Stimulated activated CD8-positive, alpha-beta memory T cell treated with anti-CD3 and anti-CD28 coated beads, Interleukin-7, amount 100 ng/mL, for 4 hours (primary cell): ENCODE measurements at places on chromosomes 3 and 15.
A peak's percentile ranks its signal among the peaks of the same experiment; 100 is the strongest.

DNA sequence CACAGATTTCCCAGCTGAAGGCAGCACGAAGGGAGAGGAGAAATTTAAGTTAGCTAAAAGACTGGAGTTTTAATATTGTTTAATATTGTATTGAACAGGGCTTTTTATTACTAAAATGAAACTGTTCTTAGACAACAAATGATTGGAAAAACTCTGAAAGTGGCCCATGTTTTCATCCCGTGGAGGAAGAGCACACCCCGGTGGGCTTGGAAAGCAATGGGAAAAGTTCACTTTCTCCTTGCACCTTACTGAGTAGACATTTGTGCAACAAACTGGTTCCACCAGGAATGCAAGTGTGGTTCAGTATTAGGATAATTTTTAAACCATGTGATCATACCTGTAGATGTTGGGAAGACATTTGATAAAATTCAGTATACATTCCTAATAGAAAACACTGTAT, 8.2 kb upstream of the ESYT3 start:
- DNase-seq, result no peak

DNA sequence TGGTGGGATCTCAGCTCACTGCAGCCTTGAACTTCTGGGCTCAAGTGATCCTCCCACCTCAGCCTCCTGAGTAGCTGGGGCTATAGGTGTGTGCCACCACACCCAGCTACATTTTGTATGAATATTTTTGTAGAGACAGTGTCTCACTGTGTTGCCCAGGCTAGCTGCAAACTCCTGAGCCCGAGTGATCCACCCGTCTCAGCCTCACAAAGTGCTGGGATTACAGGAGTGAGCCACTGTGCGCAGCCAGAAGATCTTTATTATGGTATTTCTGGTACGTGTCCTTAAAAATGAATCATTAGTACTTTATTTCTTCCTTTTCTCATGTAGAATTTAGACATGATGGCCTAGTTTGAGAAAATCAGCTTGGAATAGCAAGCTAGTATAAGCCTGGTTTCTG, 153.3 kb downstream of the BCHE start:
- no peak for DNase-seq

GRCh38 chr15:44137750-44138149, 57.3 kb downstream of the FRMD5 start:
- no peak for DNase-seq

DNA sequence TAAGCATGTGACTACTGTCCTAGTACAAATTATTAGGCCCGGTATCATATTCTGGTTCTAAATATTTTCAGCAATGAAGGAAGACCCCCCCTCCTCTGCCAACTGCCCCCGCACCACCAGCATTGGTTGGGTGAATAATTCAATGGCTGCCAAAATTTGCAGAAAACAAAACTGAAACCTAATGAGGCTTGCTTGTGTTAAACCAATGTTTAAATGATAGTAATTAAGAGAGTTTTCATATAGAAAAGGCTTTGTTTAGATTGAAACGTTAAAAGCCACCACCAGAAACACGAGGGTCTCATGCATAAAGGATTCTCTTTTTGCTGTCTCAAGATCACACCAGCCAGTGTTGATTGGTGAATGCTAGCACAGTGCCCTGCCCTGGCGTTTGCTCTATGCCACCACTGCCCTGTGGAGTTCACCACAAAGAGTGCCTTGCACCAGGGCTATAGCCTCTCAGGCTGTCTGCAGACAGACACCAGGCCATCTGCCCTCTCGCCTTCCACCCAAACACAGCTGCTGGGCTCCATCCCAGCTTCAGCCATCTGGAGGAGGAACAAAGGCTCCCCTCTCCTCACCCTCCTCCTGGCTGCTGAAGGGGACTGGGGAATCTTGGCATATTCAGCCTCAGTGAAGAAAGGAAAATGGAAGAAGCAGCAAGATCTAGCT, 200.3 kb upstream of the PFN2 start:
- no peak for DNase-seq

DNA sequence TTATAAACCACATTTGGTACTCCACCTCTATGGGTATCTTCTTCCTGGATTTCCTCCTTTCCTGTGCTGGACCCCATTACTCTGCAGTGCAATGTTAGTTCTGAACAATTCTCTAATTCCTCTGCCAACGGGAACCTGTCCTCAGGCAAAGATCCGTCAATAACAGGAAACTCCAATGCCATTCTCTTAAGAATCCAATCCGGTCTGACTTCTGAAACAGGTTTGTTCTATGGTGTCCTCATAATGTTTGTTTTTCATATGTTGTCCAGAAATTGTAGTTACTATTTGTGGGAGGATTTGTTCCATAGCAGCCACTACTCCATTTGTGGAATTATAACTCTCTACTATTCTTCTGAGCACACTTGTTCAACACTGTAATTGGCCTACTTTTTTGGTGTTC, 112.7 kb downstream of the TBL1XR1 start:
- no peak for DNase-seq

- peak; percentile 66 for DNase-seq
Measured at GRCh38 chr3:38453075-38453912, at the start of gene ACVR2B. Gene ACVR2B (plus strand): TSS chr3:38453890. CDS start chr3:38454323, 433 bp downstream.

- no peak for DNase-seq
Measured at GRCh38 chr15:42239528-42240182, 31.6 kb upstream of the VPS39 start.

DNA sequence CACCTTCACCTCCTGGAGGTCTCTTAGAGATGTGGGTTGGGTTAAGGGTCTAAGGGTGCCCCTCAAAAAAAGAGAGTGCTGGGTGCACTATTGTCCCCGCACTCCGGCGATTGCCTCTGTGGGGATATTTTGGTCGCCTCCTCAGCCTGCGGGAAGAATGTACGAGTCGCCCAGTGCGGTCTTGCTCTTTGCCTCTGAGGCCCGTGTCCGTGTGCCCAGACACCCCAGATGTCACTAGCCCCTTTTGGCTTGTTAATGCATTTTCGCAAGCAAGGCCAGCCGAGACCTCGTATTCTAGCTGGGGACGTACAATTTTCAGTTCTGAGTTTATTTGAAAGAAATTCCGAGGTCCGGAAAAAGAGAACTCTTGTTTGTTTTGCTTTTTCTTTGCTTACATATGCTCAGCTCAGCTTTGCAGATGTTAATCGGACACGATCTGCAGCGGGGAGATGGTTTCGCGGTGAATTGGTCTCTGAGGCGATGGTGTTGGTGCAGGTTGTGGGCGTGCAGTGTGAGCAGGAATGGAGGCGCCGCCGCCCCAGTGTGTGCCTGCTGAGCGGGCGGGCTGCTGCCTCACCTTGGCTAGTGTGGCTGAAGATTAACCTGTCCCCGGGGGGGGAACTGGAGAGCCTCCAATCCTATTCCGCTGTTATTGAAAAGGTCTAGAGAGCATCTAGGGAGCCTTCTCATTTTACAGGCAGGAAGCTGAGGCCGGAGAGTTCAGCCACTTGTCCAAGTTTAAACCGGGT, 1.4 kb downstream of the ST6GAL1 start:
- DNase-seq, result peak; percentile 66

GRCh38 chr3:132545471-132545870, 51.6 kb upstream of the ACKR4 start:
- no peak for DNase-seq

DNA sequence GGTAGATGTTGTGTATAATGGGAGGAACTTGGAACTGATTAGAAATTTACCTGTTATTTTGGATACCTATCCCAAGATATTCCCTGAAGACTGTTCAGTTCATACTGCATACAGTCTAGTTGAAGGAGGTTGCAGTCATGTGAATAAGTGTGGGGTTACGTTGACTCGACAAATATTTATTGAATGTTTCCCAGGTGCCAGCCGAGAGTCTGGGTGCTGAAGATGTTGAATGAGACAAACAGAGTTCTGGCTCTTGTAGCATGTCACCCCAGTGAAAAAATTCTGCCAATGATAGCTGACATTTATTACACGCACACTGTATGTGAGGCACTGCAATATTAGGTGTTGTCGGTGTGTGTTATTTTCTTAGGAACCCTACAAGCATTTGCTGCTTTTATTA, 176.0 kb downstream of the KCNMB2 start:
- no peak for DNase-seq

DNA sequence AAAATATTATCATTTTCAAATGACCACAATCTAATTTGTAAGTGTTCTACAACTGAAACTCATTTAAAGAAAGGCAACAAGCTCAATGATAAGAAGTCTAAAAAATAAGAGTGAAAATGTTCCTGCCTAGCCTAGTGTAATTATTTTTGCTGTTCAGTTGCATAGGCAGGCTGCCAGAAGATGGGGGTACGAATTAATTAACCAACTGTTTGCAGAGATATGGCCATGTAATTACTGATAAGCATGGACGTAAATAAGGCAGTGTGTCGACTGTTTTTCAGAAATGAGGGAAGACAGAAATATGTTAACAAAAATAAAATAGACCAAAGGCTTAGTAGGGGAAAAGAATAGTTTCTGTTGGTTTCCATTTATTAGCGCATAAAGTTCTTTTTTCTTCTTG, 24.7 kb upstream of the SCAANT1 start:
- DNase-seq, result no peak

DNA sequence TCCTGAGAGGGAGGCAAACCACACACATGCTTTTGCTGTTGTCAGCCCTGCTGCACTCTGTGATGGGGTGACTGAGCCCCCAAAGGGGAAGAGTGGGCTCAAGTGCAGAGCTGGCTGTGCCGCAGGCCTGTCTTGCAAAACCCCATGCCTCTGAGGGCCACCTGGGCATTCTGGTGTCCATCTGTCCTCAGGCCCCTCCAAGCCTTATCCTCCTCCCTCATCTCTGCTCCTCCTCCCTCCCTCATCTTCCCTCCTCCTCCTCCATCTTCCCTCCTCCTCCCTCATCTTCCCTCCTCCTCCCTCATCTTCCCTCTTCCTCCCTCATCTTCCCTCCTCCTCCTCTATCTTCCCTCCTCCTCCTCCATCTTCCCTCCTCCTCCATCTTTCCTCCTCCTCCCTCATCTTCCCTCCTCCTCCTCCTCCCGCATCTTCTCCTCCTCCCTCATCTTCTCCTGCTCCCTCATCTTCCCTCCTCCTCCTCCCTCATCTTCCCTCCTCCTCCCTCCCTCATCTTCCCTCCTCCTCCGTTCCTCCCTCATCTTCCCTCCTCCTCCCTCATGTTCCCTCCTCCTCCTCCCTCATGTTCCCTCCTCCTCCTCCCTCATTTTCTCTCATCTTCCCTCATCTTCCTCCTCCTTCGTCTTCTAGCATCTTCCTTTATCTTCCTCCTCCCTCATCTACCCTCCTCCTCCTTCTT, 40.6 kb downstream of the CHDH start:
- no peak for DNase-seq

DNA sequence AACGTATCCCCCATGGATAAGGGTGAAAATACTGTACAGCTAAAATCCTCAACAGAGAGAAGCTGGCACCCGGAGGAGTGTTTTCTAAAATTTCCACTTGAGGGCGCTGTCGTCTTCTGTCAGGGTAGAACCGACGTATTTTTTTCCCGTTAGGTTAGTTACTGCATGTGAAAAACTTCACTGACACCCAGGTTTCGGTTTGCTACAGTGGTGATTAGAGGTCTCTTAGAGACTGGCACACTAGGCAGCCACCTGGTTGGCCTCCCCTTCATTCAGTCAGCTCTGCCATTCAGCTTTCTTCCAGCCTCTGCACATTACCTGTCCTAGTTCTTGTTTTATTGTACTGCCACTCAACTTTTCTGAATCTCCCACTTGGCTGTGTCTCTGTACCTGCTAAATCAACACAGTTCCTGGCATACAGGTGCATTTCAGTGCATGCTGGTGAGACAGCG, 18.4 kb downstream of the CCK start:
- DNase-seq, result peak; percentile 41

GRCh38 chr15:101062471-101063171, 143.5 kb downstream of the LRRK1 start:
- DNase-seq, result no peak

- DNase-seq, result no peak
Measured at GRCh38 chr3:35857004-35857403, 217.7 kb downstream of the ARPP21 start.

- DNase-seq, result no peak
Measured at GRCh38 chr3:43207628-43208085, 78.7 kb upstream of the SNRK start.

GRCh38 chr15:71003319-71003718, 110.7 kb downstream of the LRRC49 start:
- no peak for DNase-seq

- no peak for DNase-seq
Measured at GRCh38 chr3:143056372-143056771, 55.0 kb downstream of the U2SURP start.

DNA sequence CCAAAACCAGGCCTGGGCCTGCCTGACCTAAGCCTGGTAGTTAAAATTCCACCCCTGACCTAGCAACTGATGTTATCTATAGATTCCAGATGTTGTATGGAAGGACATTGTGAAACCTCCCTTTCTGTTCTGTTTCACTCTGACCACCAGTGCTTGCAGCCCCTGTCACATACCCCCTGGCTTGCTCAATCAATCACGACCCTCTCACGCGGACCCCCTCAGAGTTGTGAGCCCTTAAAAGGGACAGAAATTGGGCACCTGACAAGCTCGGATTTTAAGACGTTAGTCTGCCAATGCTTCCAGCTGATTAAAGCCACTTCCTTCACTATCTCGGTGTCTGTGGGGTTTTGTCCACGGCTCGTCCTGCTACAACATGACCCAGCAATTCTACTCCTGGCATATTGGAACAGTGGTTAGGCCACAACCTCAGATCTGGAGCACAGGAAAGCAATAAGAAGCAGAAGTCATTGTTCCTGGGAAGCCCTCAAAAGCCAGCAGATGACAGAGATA, 36.7 kb upstream of the LHFPL4 start:
- no peak for DNase-seq

GRCh38 chr15:96362755-96363651, 32.5 kb downstream of the NR2F2 start:
- no peak for DNase-seq

GRCh38 chr15:73928971-73929627, 2.8 kb downstream of the LOXL1 start:
- no peak for DNase-seq

DNA sequence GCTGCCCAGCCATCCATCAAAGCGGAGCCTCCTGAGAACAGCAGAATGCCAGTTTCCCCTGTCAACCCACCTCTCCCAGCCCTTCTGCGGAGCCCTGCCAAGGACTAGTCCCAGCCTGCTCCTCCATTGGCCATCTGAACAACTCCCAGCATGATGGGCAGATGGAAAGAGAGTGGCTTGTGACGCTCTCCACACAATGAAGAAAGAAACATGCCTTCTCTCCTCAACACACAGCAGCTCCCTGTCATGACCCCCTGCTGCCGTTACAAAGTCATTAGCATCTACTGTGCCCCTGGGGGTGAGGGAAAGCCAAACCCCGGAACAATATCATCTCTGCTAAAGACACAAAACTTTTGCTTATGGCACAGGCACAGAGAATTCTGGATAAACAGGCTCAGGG, 33.6 kb downstream of the MECOM start:
- no peak for DNase-seq

DNA sequence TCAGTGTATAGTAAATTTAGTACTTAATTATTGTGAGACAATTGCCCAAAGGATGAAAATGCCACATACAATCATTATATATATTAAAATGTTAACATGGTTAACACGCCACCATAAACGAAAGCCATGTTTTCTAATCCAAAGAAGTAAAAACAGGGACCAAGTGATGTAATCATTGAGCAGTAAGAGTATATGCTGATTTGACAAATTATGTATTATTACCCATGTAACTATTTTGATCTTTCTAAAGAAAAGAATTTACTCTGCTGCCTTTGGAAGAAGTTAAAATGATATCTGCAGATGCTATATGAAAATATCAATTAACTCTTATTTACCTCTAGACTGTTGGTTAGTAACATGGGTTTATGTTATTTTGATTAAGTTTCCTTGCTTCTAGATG, 150.2 kb downstream of the NAALADL2 start:
- no peak for DNase-seq

GRCh38 chr3:62562596-62562995, 189.2 kb upstream of the FEZF2 start:
- DNase-seq, result no peak
